Fibroblast of gingiva (primary cell): ENCODE measurements at places on chromosomes 3 and 15.

- DNase-seq = no peak
Observed at GRCh38 chr3:190086191-190086590, 34.5 kb downstream of the P3H2 start.

GRCh38 chr15:27124287-27124871, 153.4 kb downstream of the GABRG3 start:
- DNase-seq = no peak

- no peak for DNase-seq
Observed at GRCh38 chr3:175502155-175502554, 643.0 kb downstream of the NAALADL2 start.

DNA sequence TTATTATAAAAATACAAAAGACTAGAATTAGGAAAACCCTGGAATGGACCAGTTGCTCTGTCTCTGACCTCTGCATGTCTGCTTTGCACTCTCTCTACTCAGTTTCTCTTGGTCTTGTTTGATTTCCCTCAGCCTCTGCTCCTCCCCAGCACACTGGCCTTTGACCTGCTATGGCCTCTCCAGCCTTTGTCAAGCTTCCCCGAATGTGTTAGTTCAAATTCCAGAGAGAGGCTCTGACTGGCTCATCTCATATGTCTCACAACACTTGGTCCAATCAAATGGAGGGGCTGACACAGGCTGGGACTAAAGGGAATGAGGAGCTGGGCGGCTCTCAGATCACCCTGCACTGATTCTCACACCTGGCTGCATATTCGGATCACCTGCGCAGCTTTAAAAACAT, 52.4 kb upstream of the CMTM8 start:
- DNase-seq = no peak

DNA sequence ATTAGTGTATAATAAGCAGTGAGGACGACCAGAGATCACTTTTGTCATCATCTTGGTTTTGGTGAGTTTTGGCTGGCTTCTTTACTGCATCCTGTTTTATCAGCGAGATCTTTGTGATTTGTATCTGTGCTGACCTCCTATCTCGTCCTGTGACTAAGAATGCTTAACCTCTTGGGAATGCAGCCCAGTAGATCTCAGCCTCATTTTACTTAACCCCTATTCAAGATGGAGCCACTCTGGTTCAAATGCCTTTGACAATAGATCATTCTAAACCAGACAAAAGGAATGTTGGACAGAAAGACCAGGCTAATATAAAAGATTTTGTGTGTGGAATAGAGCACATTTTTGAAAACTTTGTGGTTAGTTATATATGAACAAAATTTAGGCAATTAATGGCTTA, 618.5 kb upstream of the BCHE start:
- no peak for DNase-seq

DNA sequence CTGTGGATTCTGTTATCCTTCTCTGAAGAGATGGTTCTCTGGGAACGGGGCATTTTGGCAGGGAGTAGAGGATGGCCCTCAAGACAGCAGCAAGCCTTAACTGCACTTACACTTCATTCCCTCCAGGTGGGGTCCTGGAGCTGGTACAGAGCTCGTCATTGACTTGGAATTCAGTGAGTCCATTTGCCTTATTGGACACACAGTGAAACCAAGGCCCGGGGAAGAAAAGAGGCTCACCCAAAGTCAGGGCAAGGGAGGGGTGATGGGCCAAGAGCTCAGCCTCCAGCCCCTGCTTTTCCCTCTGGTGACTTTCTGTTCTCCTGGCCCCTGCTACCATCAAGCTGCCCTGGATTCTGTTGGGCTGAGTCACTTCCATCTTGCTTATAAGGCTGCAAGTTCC, 125.6 kb downstream of the ETFA start:
- peak; percentile 50 for DNase-seq

DNA sequence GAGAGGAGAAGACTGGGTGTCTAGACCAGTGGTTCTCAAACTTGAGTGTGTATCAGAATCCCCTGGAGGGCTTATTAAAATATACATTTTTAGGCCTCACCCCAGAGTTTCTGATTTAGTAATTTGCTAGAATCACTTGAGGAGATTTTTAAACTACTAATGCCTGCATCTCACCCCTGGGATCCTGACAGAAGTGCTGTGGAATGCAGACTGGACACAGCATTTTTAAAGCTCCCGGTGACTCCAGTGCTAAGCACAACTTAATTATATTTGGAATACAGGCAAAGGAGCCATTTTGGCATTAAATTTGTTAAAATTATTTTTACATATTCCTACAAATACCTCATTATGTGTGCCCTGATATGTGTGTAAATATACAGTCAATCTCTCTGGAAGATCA, 26.7 kb upstream of the COL6A6 start:
- no peak for DNase-seq

GRCh38 chr3:185825006-185825638, at the start of gene IGF2BP2:
IGF2BP2 (minus strand) TSS chr3:185825042; CDS start chr3:185824960, 82 bp downstream.
- DNase-seq = peak; percentile 90
